Naive thymus-derived CD8-positive, alpha-beta T cell (primary cell): ENCODE measurements at places on chromosomes 2 and 18. TPM values are rescaled to one million over a fixed set of nuclear protein-coding genes. Genes with fewer than 3 reads are reported as not detected.

- peak overlapping the region; percentile 71 for H3K27ac ChIP-seq
- no peak for DNase-seq
- peak overlapping the region; percentile 78 for H3K4me3 ChIP-seq
- H3K36me3 ChIP-seq = no peaks in the 10 kb centered on the region
- H3K27me3 ChIP-seq = peaks cover 24% of the 10 kb centered on the region
Observed at GRCh38 chr2:100818003-100818605, 1.8 kb upstream of the NPAS2 start.

DNA sequence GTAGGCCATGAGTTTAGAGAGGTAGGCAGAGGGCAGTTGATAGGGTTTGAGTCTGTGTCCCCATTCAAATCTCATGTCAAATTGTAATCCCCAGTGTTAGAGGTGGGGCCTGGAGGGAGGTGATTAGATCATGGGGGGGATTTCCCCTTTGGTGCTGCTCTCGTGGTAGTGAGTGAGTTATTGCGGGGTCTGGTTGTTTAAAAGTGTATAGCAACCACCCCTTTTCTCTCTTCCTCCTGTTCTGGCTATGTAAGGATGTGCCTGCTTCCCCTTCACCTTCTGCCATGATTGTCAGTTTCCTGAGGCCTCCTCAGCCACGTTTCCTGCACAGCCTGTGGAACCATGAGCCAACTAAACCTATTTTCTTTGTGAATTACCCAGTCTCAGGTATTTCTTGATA, 25.5 kb downstream of the MARCHF4 start:
- DNase-seq = no peak
- peak overlapping the region; percentile 17 for H3K27ac ChIP-seq
- peak overlapping the region; percentile 31 for H3K4me3 ChIP-seq
- H3K27me3 ChIP-seq = no peaks in the 10 kb centered on the region
- peaks cover 64% of the 10 kb centered on the region for H3K4me1 ChIP-seq
- H3K36me3 ChIP-seq = no peaks in the 10 kb centered on the region

TUBA4B gene
- total RNA-seq = not detected

CCDC142 gene
- 67.4 TPM for total RNA-seq

MC5R gene
- not detected for total RNA-seq

NEMP2 gene
- total RNA-seq = 23.4 TPM

RPIA gene
- total RNA-seq = 31.8 TPM

GRCh38 chr2:86621280-86621943, 2.3 kb downstream of the RNF103 start:
- H3K27me3 ChIP-seq = no peaks in the 10 kb centered on the region
- H3K27ac ChIP-seq = peak overlapping the region; percentile 96
- H3K4me3 ChIP-seq = peak overlapping the region; percentile 85
- peaks cover 19% of the 10 kb centered on the region for H3K4me1 ChIP-seq
- no peaks in the 10 kb centered on the region for H3K36me3 ChIP-seq

DNA sequence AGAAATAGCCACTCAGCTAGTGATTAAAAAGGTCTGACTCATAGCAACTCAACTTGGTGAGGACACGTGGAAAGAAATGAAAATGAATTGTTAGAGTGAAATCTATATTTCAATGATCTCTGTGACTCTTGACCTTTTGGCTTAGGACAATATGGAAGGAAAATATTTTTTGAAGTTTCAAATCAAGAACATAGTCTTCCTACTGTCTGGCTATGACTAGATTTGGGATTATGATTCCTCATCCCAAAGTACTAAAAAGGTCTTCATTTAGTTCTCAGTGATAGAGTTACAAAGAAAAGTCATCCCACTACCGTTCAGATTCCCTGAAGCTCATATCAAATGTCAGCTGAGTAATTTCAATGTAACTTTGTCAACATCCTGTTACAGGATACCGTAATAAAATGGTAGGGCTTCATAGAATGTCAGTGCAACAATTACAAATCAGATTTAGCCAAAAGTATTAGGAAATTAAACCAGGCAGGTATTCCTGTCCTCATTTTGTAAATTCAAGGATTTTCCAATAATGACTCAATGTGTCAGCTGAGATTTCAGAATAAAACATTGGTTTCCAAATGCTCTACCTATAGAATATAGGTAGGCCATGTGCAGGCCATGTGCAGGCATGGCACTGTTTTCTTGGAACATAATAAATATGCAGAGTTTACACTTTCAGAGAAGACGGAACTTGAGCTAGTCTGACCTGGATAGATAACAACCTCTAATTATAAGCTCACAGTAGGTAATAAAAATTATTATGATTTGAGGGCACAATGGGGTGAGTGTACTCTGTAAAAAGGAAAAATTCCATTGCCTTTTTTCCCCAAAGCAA, 36.0 kb downstream of the ANKRD29 start:
- peaks cover 5% of the 10 kb centered on the region for H3K27me3 ChIP-seq
- no peaks in the 10 kb centered on the region for H3K36me3 ChIP-seq
- peaks cover 6% of the 10 kb centered on the region for H3K4me1 ChIP-seq
- no peak for DNase-seq

- no peak for DNase-seq
- H3K27ac ChIP-seq = no peak overlapping the region
- H3K27me3 ChIP-seq = no peaks in the 10 kb centered on the region
- no peaks in the 10 kb centered on the region for H3K4me1 ChIP-seq
- H3K4me3 ChIP-seq = no peak overlapping the region
Observed at GRCh38 chr2:192775459-192776262, 580.9 kb upstream of the TMEFF2 start.

C2orf78 gene
- not detected for total RNA-seq

HYCC2 gene
- total RNA-seq = 34.2 TPM

- H3K27me3 ChIP-seq = peaks cover 31% of the 10 kb centered on the region
- peak overlapping the region; percentile 40 for H3K4me3 ChIP-seq
- no peak overlapping the region for H3K27ac ChIP-seq
- no peak for DNase-seq
Observed at GRCh38 chr18:70290482-70291294, 1.8 kb downstream of the SOCS6 start.

- peak overlapping the region; percentile 64 for H3K4me3 ChIP-seq
- H3K36me3 ChIP-seq = no peaks in the 10 kb centered on the region
Observed at GRCh38 chr2:30222636-30223360, 8.5 kb upstream of the LBH start.

DNA sequence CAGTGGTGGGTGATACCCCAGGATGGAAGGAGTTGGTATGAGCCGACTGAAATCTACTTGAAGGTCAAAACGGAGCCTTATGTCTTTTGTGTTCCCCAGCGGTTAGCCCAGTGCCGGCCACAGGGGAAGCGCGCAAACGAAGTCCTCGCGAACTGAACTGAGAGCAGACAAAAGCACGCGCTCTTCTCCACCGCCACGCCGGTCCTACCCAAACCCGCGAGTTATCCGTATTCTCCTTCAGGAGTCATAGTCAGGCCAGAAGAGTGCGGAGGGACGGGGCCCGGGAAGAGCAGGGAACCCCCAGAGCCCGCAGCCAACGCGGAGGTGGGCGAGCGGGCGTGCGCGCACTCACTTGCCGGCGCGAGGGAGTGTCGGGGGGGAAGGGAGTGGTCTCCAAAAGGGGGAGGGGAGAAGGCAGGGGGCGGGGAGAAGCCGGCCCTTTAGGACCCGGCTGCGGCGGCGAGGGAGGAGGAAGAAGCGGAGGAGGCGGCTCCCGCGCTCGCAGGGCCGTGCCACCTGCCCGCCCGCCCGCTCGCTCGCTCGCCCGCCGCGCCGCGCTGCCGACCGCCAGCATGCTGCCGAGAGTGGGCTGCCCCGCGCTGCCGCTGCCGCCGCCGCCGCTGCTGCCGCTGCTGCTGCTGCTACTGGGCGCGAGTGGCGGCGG, at the start of gene IGFBP2:
TSS of gene IGFBP2 (plus strand) at position 469 of the 664 bp plus-strand sequence. CDS start at position 573, 104 bp downstream.
- peaks cover 33% of the 10 kb centered on the region for H3K27me3 ChIP-seq
- no peaks in the 10 kb centered on the region for H3K36me3 ChIP-seq
- H3K4me3 ChIP-seq = peak within 1 kb of the TSS; percentile 88
- peaks cover 28% of the 10 kb centered on the region for H3K4me1 ChIP-seq
- H3K27ac ChIP-seq = no peak within 1 kb of the TSS

GRCh38 chr2:239370403-239370802, 30.4 kb downstream of the HDAC4 start:
- H3K27me3 ChIP-seq = no peaks in the 10 kb centered on the region
- no peaks in the 10 kb centered on the region for H3K36me3 ChIP-seq
- no peak for DNase-seq

DNA sequence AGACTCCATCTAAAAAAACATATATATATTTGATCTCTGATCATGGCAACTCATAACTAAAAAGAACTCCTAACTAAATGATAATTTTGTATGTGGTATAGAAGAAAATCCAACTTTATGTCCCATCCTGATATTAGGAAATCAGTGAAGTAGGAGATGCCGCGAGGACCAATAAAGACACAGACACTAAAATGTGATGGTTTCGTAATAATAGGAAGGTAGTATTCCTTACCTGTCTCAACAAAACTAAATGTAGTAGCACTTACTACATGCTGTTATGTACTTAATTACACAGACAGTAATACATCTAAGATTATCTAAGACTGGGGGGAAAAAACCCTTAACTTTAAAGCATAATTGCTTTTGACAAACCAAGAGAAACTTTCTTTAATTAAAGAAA, 63.5 kb downstream of the TRIP12 start:
- DNase-seq = no peak
- H3K27ac ChIP-seq = peak overlapping the region; percentile 89
- H3K4me3 ChIP-seq = no peak overlapping the region
- H3K4me1 ChIP-seq = peaks cover 19% of the 10 kb centered on the region
- peaks cover 57% of the 10 kb centered on the region for H3K36me3 ChIP-seq

ABCB11 gene
- total RNA-seq = not detected

DNA sequence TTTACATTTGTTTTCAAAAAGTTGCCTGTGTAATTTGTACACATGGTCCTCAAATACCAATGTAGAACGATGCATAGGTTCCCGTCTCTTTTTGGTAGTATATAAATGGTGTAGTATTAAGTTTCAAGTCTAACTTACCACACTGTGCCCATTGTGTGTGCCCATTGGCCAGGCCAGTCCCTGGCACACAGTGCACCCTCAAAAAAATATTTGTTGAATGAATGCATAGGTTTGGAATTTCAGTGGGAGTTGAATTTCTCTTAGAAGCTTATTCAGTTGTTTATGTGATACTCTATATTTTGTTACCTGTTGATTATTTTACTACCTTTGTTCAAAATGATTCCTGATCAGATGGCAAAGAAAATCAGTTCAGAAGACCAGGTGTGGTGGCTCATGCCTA, 30.1 kb downstream of the IDH1 start:
- no peaks in the 10 kb centered on the region for H3K27me3 ChIP-seq
- no peak overlapping the region for H3K4me3 ChIP-seq
- no peak for DNase-seq
- H3K27ac ChIP-seq = no peak overlapping the region

ONECUT2 gene
- not detected for total RNA-seq

GRCh38 chr2:155645791-155646190, 686.7 kb downstream of the NR4A2 start:
- H3K27me3 ChIP-seq = no peaks in the 10 kb centered on the region
- H3K4me1 ChIP-seq = no peaks in the 10 kb centered on the region
- no peak for DNase-seq
- H3K27ac ChIP-seq = no peak overlapping the region
- no peaks in the 10 kb centered on the region for H3K36me3 ChIP-seq
- no peak overlapping the region for H3K4me3 ChIP-seq

SGO2 gene
- total RNA-seq = 3.4 TPM

DNA sequence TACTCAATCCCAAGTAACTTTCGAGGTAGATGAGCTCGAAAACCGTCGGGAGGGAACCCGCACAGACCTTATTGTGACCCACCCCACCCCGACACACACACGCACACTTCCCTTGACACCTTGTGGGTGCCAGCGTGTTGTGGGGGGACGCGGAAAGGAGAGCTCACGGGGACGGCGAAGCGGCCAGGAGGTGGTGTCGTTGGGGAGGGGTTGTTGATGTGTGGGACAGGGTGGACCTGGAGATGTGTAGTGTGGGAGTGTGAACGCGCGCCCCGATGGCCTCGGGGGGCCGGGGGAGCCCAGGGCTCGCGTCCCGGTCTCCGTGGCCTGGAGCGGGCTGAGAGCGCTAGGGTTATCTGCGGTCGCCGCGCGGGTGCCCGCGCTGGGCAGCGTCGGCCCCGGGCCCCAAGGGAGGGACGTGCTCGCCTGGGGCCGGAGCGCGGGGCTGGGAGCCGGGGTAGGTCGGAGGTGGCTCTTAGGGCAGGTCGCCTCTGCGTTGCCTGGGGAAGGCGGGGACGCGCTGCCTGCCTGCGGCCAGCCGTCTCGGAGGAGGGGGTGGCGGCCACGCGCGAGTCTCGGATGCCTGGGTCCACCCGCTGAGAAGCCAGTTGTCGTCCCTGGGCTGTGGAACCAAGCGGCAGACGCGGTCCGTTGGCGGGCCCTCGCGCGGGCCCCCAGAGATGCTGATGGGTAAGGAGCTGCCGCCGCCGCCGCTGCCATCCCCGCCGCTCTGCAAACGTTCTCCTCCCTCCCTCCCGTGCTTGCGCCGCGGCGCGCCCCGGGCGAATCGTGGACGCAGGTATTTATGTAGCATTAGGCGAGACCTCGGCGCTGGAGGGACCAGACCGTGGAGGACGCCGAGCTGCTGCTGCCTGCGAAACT, 1.6 kb downstream of the KLHL29 start:
- peak overlapping the region; percentile 87 for H3K4me3 ChIP-seq
- H3K36me3 ChIP-seq = no peaks in the 10 kb centered on the region

DNA sequence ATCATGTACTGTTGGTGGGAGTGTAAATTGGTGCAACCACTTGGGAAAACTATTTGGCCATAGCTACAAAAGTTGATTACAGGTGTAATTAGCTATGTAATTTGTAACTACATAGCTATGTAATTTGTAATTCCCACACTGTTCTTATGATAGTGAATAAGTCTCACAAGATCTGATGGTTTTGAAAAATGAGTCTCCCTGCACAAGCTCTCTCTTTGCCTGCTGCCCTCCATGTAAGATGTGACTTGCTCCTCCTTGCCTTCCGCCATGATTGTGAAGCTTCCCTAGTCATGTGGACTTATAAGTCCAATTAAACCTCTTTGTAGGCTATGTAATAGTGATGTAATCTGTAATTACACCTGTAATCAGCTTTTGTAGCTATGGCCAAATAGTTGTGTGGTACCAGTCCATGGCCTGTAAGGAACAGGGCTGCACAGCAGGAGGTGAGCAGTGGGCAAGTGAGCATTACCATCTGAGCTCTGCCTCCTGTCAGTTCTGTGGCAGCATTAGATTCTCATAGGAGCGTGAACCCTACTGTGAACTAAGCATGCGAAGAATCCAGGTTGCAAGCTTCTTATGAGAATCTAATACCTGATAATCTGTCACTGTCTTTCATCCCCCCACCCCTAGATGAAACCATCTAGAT, 133.7 kb upstream of the COPS8 start:
- no peak overlapping the region for H3K27ac ChIP-seq
- H3K36me3 ChIP-seq = peaks cover 14% of the 10 kb centered on the region
- H3K4me1 ChIP-seq = peaks cover 5% of the 10 kb centered on the region
- H3K4me3 ChIP-seq = no peak overlapping the region
- DNase-seq = no peak
- H3K27me3 ChIP-seq = no peaks in the 10 kb centered on the region

DNA sequence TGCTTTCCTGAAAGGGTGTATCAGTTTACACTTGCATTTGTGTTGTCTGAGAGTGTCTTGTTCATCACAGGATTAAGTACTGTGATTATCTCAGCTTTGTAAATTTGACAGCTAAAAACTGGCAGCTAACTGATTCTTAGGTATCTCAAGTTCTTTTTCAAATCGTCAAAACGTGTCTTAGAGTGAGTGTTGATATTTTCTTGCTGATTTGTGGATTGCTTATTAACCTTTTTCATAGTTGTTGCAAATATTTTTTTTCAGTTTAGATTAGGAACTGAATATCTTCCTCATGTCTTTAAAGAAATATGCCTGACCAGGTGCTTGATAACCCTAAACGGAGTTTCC, 41.9 kb downstream of the LRRFIP1 start:
- H3K27me3 ChIP-seq = no peaks in the 10 kb centered on the region
- no peak for DNase-seq
- no peak overlapping the region for H3K27ac ChIP-seq
- no peak overlapping the region for H3K4me3 ChIP-seq
- no peaks in the 10 kb centered on the region for H3K36me3 ChIP-seq
- H3K4me1 ChIP-seq = peaks cover 16% of the 10 kb centered on the region

DNMT3A gene
- 122 TPM for total RNA-seq
